ENCODE measurements at places on chromosomes 1 and 21.

DNA sequence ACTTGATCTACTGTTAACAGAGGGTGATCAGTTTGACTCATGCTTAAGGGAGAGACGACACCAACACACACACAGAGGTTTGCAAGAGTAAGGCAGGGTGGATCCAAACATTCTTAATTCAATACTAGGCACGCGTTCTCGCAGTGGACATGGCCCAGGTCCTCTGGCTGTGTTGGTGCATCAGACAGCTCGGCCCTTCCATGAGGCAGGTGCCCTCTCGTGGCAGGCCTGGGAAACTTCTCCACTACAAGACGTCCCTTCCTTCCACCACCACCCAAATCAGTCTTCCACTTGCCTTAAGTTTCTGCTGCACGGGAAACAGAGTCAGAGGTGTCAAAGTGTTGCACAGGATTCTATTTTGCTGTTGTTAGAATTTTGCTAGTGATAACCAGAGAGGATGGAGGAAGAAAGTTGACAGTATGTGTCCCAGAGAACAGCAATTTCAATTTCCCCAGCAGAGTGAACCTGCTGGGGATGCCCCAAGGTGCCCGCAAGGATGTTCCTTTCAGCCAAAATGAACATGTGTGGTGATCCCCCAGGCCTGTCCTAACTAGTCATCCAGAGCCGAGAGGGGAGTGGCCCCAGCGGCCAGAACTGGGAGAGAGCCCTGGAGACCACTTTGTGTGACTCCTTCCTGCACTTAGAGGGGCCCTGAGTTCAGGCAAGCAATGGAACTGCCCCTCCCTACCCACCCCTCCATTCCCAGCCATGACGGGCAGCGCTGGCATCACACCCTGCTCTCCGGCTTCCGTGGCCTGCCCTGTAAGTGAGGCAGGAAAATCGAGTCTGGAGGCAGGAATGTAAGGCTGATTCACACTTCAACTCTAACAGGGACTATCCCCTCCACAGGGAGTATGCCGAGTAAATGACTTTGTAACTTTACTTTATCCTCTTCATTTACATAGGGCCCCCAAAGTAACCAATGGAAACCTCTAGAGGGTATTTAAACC, 34.8 kb downstream of the MX1 start:
- DNase-seq = peak; percentile 40

- DNase-seq = no peak
Observed at GRCh38 chr21:42570841-42571387, 57.3 kb downstream of the SLC37A1 start.

GRCh38 chr1:19395678-19396192, 83.6 kb downstream of the SLC66A1 start:
- no peak for DNase-seq

GRCh38 chr1:16888860-16889816, 6.6 kb upstream of the RNU1-2 start:
- peak; percentile 59 for DNase-seq

DNA sequence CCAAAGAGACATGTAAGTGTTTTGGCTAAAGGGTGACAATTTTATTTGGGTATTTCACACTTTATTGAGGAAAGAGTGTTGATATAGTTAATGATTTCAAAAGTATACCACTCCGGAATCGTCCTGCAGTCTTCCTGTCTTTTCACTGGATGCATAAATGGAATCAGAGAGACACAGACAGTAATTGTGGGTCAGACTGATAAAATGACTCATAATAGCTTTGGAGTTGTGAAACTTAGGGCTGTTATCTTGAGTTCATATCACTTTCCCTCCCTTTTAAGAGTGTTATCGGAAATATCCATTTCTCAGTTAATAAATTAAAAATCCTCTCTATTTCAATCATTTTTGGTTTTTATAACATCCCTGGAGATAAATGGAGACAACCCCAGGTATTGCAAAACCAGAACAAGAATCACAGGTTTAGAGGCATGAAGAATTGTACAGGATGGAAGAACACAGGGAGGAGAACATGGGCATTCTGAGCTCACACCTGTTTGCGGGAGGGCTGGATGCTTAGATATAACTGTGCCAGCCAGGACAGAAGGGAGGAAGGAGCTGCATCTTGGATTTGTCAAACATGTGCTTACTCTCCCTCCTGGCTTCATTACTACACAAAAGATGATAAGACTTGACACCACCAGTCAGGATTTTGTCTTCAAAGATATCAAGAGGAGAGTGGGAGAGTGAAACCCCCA, 185.4 kb downstream of the LMO4 start:
- DNase-seq = no peak

DNA sequence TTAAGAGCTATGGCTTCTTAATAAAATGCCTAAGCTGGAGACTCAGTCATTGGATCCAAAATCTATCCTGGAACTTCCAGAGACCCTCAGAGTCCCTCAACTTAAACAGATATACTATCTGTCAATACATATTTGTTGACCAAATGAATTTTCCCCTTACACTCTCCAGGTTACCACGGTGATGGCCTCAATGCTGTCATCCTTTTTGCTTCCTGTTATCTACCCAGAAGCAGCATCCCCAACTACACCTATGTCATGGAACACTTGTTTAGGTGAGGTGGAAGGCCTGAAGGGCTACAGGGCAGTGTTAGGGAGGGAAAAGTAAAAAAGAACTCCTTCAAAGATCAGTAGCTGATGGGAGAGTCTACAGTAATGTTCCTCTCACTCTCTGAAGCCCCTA, 4.4 kb upstream of the C1orf56 start:
- DNase-seq = no peak

GRCh38 chr1:3024019-3024418, 2.8 kb downstream of the ACTRT2 start:
- DNase-seq = no peak

- no peak for DNase-seq
Observed at GRCh38 chr1:55611123-55611522, 396.0 kb upstream of the USP24 start.

DNA sequence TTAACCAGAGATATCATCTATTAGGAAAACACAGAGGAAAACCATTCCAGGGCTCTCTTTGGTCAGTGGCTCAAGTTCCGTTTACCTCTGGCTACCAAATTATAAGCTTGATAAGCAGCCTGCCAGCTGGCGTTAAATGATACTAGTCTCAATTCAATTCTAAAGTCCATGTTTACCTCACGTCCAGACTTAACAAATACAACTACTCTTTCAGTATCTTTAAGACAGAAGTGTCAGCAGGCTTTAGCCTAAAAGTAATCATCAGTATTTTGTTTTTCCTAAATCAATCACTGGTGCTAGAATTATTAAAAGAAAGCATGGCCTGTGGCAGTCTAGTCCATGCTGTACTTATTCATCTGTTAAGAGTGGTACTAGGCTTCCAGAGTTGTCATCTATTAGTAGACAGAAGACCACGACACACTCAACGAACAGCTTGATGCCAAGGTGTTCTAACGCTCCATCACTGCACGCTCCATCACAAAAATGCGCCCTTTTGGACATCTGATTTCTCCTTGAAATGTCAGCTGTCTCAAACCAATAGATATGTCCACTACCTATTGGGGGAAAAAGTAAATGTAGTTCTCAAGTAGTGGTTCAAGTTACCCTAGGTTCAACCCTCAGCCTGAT, 1.5 kb downstream of the IVNS1ABP start:
- no peak for DNase-seq

DNA sequence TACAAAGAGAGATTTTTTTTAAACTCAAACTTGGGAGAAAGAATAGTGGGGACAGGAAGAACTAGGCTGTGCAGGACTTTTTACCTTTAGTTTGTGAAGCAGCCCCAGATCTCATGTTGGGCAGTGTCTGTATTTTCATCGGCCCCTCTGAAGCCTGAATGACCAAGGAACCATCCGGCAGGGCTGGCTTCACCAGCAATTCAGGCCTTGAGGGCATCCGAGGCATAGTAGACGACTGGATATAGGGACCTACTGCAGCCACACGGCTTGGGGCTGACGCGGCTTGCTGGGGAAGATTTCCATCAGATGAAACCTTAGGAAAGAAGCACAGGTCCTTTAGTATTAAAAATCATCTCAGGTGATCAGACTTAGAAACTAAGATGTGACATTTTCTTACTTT, 43.7 kb downstream of the TP53BP2 start:
- no peak for DNase-seq

GRCh38 chr1:33384040-33384812, 46.7 kb downstream of the PHC2 start:
- DNase-seq = no peak

- DNase-seq = peak; percentile 33
Observed at GRCh38 chr1:89198491-89199072, at the start of gene GBP4. TSS of gene GBP4 (minus strand) at chr1:89198942. CDS start at chr1:89198834, 108 bp downstream.

DNA sequence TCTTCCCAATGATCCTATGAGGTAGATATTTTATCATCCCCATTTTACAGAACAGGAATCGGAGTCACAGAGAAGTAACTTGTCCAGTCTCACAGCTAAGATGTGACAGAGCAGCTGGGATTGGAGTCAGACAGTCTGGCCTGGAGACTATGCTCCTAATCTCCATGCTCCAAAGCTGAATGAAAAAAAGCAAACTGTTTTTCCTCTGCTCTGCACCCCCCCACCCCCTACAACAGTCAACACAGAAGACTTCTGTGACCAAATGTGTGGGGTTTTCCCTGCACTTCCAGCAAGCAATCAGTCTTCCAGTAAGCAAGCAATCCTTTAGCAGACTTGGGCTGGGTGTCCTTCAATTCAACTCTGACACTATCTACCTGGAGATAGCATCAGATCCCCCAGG, 33.2 kb downstream of the KIRREL1 start:
- DNase-seq = no peak

GRCh38 chr1:82152356-82153271, 351.9 kb downstream of the ADGRL2 start:
- no peak for DNase-seq

DNA sequence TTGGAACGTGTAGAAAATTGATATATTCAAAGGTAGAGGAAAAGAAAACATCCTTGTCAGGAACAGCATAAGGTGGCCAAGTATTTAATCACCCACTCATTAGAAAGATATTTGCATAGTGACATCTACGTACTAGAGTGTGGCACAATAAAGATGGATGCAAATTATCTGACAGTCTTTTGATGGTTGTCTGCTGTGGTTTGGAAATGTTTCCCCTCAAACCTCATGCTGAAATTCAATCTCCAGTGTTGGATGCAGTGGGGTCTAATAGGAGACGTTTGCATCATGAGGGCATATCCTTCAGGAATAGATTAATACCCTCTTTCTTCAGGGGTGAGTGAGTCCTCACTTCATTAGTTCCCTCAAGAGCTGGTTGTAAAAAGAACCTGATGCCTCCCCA, 34.1 kb upstream of the RUNX1 start:
- DNase-seq = no peak

GRCh38 chr1:26472320-26472900, at the start of gene HMGN2:
TSS of gene HMGN2 (plus strand) at chr1:26472440. CDS start at chr1:26472613, 173 bp downstream.
- peak; percentile 89 for DNase-seq

DNA sequence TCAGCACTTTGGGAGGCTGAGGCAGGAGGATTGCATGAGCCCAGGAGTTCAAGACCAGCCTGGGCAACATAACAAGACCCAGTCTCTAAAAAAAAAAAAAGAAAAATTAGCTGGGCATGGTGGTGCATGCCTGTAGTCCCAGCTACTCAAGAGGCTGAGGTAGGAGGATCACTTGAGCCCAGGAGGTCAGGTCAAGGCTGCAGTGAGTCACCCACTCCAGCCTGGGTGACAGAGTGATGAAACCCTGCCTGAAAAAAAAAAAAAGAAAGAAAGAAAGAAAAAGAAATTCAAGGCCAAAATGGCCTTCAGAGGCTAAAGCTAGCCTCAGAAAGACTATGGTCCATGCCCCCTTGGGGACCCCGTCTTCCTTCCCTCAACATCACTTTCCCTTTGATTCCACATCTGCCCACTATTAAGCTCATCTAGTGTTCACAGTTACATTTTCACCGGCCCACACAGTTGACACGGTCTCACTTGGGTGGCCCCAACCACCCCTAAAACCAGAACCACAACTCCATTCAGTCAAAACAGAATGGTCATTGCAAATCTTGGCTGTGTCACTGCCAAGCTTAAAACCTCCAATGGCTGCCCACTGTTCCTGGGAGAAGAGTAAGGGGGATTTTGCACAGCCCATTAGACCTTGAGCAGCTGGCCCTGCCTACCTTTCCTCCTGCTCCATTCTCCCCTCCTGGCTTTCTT, 2.1 kb upstream of the CAPN8 start:
- no peak for DNase-seq

- no peak for DNase-seq
Observed at GRCh38 chr1:221182791-221183533, 303.7 kb downstream of the HLX start.

DNA sequence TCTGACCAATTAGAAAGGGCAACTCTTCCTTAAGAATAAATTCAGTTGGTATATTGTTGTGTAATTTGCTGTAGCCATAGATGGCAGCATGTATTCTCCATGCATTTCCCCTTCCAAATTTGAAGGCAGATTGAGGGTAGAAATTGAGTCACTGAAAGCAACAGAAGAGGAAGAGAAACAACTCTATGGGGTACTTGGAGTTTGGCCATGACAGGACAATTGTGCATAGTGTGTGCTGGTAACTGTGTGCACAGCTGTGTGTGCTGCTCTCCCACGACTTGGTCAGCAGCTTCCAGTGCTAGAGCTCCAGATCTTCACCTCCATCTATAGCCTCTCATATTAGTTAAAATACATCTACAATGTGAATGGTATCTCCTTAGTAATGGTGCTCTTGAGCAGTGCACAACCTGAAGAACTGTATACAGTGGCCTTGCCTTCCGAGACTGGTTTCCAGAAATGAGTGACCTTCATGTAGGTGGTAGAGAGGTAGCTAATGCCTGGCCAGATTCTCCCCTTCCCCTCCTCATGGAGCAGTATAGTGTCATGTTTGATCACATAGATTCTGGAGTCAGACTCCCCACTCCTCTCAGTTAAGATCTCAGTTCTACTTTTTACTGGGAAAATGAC, 882 bp upstream of the FCAMR start:
- no peak for DNase-seq

DNA sequence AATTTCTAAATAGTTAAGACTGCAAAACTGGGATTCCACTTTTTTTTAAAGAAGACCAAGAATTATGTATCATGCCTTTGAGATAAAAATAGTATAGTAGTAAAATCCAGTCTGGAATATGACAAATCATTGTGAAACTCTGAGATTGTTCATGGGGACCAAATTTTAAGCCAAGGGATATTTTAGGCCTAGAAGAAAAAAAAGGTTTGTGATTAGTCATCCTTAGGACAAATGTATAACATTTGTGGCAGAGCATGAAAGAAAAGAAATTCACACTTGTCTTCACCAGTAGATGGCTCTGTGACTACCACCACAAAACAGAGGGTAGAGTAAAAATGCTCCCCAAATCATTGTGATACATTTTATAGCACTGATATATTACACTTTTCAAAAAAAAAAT, 226.1 kb downstream of the KCTD3 start:
- no peak for DNase-seq

DNA sequence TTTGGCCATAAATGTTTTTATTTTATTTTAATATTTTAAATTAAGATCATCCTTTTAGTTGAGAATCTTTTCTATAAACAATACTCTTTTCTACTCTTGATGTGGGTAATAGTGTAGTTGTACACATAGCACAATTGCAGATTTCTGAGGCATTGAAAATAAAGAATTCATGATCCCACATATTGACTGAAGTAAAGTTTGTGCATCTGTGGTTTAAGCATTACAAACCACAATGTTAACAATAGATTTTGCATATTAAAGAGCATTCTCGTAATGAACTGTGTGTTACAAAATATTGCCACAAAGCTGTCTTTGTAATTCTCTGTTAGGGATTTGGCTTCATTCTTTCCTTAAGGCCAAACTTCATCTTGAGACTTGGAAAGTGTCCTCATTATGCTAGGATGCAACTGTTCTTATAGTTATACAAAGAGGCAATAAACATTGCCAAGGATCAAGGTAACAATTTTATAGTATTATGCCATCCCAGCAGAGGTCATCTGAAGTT, 256.8 kb downstream of the OLFM3 start:
- DNase-seq = no peak

Data from stimulated activated CD4-positive, alpha-beta T cell treated with anti-CD3 and anti-CD28 coated beads, Interleukin-15, amount 100 ng/mL, for 48 hours (primary cell).